Hepatocyte (in vitro differentiated cells): ENCODE measurements at places on chromosomes 3 and 15. TPM values are rescaled to one million over a fixed set of nuclear protein-coding genes. Genes with fewer than 3 reads are reported as not detected.

Gene RAB11A
- 306 and 309 TPM in 2 replicates for total RNA-seq

Gene SPPL2A
- total RNA-seq = 141 and 159 TPM in 2 replicates

Gene KLHL40
- not detected in 2 replicates for total RNA-seq

Gene SERINC4
- total RNA-seq = 0.10 and 0.24 TPM in 2 replicates

Gene OR4M2
- total RNA-seq = not detected in 2 replicates

Gene MME
- 223 and 250 TPM in 2 replicates for total RNA-seq

Gene RAF1
- total RNA-seq = 114 and 118 TPM in 2 replicates

Gene SNX22
- 4.3 and 7.7 TPM in 2 replicates for total RNA-seq

Gene RTP1
- total RNA-seq = not detected in 2 replicates

Gene PTPN23
- total RNA-seq = 7.4 and 11.9 TPM in 2 replicates

Gene AADACL2
- total RNA-seq = 0.10 and 0.24 TPM in 2 replicates

Gene LRTM1
- total RNA-seq = 0.52 TPM in 1 of 2 replicates, not detected in the other

Gene GNAT1
- total RNA-seq = not detected in 2 replicates

Gene HDC
- total RNA-seq = 0.44 TPM in 1 of 2 replicates, not detected in the other

Gene SLC9A9
- 5.0 and 6.8 TPM in 2 replicates for total RNA-seq

Gene ELP6
- 21.1 and 34.4 TPM in 2 replicates for total RNA-seq

Gene PTPRG
- 31.0 and 34.9 TPM in 2 replicates for total RNA-seq

Gene CNTN3
- 10.5 and 12.1 TPM in 2 replicates for total RNA-seq

Gene STARD9
- 1.8 and 3.0 TPM in 2 replicates for total RNA-seq

Gene PSTPIP1
- total RNA-seq = not detected in 2 replicates

Gene IL17RB
- 17.4 and 19.5 TPM in 2 replicates for total RNA-seq

Gene DGKG
- total RNA-seq = 1.8 TPM in 1 of 2 replicates, not detected in the other

Gene GUCA1C
- 0.28 TPM in 1 of 2 replicates, not detected in the other for total RNA-seq

DNA sequence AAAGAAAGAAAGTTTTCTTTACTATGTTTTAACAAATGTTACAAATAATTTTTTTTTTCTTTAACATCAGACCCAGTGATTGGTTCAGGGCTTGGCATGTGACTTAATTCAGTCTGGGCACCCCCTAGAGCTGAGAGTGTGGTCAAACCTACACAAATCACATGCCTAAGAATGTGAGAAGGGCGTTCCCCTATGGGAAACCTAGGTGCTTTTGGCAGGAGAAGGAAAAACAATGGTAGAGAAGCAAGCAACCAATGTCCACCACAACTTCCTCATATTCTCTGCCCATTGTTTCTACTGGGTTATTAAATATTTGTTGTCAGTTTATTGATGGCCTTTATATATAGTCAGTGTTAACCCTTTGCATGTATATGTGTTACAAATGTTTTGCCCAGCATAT lies 21.4 kb upstream of the PIAS1 start:
- DNase-seq = no peak

GRCh38 chr15:75750261-75751050 lies 37.8 kb upstream of the CSPG4 start:
- no peak for DNase-seq

DNA sequence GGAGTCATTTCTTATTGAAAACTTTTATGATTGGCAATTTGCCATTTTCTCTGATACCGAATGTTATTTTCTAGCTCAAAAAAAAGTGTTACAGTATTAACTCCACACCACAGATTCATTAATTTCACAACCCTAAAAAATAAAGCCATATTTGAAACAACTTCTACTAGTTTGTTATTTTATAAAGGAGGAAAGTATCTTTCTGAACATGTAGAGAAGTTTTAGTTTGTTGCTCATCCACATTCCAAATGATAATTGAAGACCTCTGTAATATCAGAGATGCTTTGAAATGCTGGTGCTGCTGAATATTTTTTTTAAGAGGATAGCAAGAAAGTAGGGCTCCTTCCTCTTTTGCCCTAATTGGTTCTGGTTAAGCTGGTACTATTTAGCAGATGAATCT lies 1.9 kb downstream of the VGLL3 start:
- no peak for DNase-seq

- no peak for DNase-seq
Measured at GRCh38 chr15:66169023-66169422, 84.5 kb downstream of the MEGF11 start.

GRCh38 chr15:75696854-75697259 lies 15.8 kb downstream of the CSPG4 start:
- DNase-seq = no peak

- DNase-seq = no peak
Measured at GRCh38 chr3:126064627-126065258, 19.2 kb downstream of the SLC41A3 start.

- DNase-seq = no peak
Measured at GRCh38 chr15:29123991-29124390, 145.6 kb downstream of the NSMCE3 start.

GRCh38 chr3:178771511-178771910 lies 235.3 kb downstream of the KCNMB2 start:
- DNase-seq = no peak

- DNase-seq = no peak
Measured at GRCh38 chr15:77826006-77826695, 193.4 kb upstream of the LINGO1 start.

DNA sequence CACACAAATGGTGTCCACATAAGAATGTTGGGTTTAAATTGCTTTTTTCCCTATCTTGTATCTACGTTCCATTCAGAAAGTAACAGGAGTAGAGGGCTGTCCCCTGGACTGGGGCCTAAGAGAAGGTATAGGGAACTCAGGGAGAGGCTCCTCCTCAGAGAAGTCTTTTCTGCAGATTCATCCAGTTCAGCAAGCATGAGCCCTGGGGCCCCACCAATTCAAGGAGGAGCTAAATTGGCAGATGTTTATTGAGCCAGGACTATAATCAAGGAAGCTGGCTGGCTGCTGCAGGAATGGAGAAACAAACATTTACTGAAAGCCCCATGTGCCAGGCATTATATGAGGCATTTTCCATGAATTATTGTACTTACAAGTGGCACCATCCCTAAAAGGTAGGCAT lies 22.1 kb upstream of the LARS2 start:
- peak; percentile 51 for DNase-seq

GRCh38 chr3:149553781-149554451 lies 79.4 kb downstream of the TM4SF4 start:
- peak; percentile 71 for DNase-seq

- no peak for DNase-seq
Measured at GRCh38 chr3:113231391-113231790, 20.0 kb downstream of the BOC start.

DNA sequence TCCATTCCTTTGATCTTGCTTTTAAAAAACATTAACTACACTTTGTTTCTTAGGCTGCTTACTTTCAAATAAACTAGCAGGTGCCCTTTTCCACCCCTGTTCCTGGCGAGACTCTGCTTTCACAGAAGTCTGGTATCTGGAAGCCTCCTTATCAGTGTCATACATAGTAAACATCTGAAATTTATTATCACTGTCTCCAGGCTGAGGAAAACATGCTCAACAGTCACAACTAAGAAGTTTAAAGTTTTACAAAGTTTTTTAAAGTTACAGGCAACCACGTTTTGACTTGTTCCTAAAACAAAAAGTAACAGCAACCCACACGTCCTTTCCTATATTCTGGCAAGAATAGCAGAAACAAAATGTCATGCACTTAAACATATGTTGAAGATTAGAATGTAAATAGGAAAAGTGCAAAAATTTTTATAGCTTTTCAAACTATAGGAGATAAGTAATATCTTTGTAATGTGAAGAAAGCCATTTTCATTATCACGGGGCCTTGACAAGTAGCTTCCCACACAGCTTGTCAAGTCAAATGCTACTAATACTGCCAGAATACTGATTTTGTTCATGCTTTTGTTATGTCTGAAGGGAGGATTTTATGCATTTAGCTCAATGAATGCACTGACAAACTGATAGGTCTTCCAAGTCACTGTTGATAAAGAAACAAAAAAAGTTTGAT lies 275.2 kb upstream of the KCNMB2 start:
- DNase-seq = peak; percentile 29

DNA sequence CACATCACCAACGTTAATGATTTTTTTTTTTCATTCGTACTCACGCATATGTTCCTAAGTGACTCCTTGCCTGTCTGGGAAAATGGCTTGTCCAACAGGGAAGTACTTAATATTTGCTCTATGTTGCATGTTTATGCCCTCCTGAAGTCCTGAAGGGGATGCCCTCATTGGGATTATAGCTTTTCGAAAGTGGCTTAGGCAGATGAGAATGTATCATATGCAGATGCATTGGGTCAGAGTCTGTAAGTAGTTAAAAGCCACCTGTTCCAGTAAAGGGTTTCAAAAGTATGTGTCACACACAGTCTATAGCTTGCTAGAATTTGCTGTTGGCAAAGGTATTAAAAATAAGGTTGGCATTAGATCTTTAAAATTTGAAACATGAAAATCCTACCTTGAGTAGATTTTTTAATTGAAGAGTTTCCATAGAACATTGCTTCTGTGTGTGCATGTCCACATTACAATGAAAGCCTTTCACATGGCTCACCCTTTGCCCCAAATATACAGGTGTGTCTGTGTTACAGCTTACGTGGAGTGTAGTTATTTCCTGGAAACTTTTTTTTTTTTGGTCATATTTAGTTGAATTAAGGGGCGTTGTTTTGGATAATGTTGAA lies 2.1 kb downstream of the ABHD17C start:
- no peak for DNase-seq

- DNase-seq = no peak
Measured at GRCh38 chr3:176141837-176142236, 1055.4 kb downstream of the TBL1XR1 start.

DNA sequence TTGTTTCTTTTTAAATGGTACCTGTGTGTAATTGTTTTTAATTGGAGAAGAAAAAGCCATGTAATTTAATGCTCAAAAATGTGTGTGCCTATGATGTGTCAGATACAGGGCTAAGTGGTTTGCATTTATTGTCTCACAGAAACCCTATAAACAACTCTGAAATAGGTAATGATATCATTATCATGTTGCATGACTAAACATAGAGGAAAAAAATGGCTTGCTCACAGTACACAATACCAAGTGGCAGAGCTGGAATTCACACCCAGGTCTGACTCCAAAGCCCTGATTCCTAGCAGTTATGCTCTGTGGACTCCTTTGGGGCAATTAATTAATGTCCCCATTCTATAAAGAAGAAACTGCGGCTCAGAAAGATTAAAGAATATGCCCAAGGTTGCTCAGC lies 237.4 kb upstream of the TRIM42 start:
- DNase-seq = no peak

DNA sequence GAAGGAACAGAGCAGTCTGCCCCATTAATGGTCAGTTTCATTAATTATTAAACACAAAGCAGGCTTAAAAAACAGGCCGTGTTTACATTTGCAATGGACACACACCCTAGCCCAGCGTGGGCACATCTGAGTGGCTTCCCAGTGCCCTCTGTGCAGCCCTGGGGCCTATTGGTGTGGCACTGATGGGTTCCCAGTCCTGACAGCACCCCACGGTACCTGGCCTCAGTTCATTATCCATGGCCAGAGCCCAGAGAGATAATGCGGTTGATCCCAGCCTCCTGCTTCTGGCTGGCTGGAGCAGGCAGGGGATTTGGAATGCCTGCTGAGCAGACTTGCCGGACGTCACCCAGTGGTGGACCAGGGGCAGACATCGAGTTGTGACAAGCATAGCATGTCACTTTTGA lies 110.5 kb upstream of the ABHD17C start:
- no peak for DNase-seq

DNA sequence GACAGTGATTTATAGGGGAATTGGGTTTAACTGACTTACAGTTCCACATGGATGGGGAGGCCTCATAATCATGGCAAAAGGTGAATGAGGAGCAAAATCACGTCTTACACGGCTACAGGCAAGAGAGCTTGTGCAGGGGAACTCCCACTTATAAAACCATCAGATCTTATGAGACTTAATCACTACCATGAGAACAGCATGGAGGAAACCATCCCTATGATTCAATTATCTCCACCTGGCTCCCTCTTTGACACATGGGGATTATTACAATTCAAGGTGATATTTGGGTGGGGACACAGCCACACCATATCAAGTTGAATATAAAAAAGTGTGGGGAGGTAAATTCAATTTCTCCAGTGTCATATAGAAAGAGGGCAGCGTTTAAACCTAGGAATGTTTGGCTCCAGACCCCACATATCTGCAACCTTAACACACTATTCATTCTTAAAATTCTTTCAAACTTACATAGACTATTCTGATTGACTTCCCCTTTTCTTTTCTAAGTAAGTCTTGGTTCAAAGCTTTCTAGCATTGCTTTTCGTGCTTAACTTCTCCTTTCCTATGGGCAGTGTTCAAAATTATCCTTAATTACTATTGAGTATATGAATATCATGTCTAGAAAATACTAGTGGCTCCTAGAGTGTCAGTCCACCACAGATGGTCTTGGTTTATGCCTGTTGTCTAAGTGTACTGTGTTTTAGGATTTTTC lies 446.7 kb upstream of the GBE1 start:
- DNase-seq = no peak
